ENCODE measurements at places on chromosomes 7 and 10.

GRCh38 chr10:3848775-3849635 lies 64.0 kb upstream of the KLF6 start:
- no peaks in the 10 kb centered on the region for H3K27me3 ChIP-seq
- no peaks in the 10 kb centered on the region for H3K36me3 ChIP-seq
- no peak overlapping the region for H3K27ac ChIP-seq
- H3K4me3 ChIP-seq = no peak overlapping the region

DNA sequence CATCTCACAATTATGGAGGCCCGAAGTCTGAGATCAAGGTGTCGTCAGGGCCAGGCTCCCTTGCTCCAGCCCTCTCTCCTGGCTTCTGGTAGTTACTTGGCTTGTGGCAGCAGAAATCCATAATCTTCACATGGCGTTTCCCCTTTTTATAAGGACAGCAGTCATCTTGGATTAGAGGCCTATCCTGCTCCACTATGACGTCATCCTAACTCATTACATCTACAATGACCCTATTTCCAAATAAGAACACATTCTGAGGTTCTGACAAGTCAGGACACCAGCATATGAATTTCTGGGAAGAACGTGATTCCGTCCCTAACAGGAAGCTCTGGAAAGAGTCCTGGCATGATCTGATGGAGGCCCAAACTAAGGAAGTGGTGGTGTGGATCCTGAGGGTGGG lies 35.8 kb downstream of the NEUROG3 start:
- H3K4me3 ChIP-seq = no peak overlapping the region
- no peaks in the 10 kb centered on the region for H3K27me3 ChIP-seq
- no peak for DNase-seq
- H3K27ac ChIP-seq = no peak overlapping the region
- no peaks in the 10 kb centered on the region for H3K4me1 ChIP-seq

- H3K36me3 ChIP-seq = peaks cover 68% of the 10 kb centered on the region
- DNase-seq = no peak
- H3K27me3 ChIP-seq = no peaks in the 10 kb centered on the region
- no peak overlapping the region for H3K27ac ChIP-seq
- H3K4me1 ChIP-seq = peaks cover 21% of the 10 kb centered on the region
Measured at GRCh38 chr10:73244866-73245477, 2.1 kb downstream of the DNAJC9 start.

DNA sequence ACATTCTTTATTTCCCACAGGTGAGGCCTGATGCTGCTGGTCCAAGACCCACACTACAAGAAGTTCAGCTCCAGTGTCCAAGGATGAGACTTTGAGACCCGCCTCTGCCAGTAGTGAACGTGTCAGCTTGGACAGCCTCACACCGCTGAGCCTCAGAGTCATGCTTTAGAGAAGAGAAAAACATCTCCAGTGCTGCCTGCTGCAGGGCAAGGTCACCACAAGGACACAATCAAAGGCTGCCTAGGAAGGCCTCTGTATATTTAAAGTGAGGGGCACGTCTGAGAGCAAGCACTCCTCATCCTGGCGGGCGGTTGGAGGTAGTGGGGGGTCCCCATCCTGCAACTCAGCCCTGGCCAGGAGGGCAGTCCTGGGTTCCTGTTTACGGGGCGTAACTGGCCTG lies 19.3 kb downstream of the FGFR2 start:
- peaks cover 7% of the 10 kb centered on the region for H3K4me1 ChIP-seq
- H3K36me3 ChIP-seq = no peaks in the 10 kb centered on the region
- no peaks in the 10 kb centered on the region for H3K27me3 ChIP-seq
- no peak overlapping the region for H3K27ac ChIP-seq
- no peak for DNase-seq

GRCh38 chr7:55592492-55592891 lies 20.2 kb upstream of the VOPP1 start:
- H3K36me3 ChIP-seq = no peaks in the 10 kb centered on the region
- H3K4me3 ChIP-seq = no peak overlapping the region
- H3K27ac ChIP-seq = no peak overlapping the region

GRCh38 chr10:86586516-86586915 lies 64.9 kb upstream of the WAPL start:
- no peak overlapping the region for H3K27ac ChIP-seq
- no peak for DNase-seq
- no peak overlapping the region for H3K4me3 ChIP-seq
- H3K4me1 ChIP-seq = no peaks in the 10 kb centered on the region
- no peaks in the 10 kb centered on the region for H3K36me3 ChIP-seq

All from upper lobe of right lung (tissue), 1 donor.